ENCODE measurements at places on chromosomes 7 and 10.

- DNase-seq: no peak
These were observed 86.6 kb downstream of the AHCYL2 start for GRCh38 chr7:129311429-129311828.

DNA sequence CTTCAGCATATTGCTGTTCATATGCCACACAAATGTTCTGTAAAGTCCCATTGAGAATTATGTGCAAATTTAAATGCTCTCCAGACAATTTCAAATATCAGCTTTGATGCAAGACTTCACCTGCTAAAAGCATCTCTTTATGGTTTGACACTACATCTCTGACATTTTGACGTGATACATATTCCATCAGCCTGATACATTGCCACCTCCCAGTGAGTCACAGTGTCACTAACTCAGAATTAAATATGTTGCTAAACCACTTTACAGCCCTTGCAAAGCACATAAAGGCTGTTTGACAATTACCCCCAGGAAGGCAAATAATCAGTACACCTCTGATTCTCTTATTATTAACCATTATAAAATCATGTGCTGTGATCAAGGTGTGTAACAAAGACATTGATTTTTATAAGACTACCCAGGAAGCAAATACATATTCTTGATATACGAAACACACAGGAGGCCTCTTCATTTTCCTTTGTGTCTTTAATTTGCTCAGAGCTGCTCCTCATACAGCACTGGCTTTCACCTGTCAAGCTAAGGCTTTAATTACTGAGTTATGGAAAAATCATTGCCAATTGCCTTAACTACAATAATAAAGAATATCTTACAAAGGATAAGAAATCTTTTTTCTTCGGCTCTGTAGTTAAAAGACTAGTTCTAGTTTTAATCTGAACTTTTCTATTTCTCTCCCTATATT is 547.5 kb upstream of the C7orf33 start:
- DNase-seq: no peak

DNA sequence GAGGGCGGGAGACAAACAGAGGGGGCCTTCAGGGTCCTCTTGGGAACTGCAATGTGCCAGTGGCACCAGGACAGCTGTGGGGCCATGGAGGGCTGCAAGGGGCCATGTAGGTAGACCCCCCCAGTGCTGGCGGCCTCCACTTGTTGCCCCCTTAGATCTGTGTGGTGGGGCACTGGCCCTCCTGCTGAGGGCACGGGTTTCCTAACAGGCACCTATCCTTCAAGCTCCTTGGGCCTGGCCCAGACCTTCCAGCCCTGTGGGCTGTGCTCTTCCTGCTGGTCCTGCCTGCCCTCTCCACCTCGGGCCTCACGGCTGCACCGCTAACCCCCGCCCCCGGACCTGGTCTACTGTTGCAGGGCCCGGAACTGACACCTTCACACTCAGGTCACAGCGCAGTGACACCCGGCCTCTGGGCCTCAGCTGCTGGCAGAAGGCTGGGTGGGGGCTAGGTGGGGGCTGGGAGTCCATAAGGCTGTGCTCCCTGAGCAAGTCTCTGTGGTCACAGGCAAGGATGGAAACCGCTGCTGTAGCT is 12.6 kb downstream of the RASGEF1A start:
- DNase-seq: no peak

DNA sequence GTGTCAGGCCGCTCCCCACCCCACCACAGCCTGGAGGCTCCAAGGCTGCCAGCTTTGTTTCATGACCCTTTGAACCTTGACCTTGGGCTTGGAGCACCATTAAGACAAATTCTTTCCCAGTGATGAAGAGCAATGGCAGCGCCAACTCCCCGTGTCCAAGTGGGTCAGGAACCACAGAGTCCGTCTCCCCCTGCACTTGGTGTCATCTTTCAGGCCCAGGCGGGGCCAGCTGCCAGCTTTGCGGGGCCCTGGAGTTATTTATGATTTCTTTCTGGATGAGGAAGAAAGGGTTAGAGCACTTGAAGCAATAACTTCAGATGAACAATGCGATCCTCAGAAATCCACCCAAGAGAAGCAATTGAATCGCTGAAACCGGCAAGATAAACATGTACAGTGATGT is 110.8 kb downstream of the MYL10 start:
- DNase-seq: peak; percentile 50

- DNase-seq: no peak
These were observed 8.1 kb downstream of the VTI1A start for GRCh38 chr10:112454910-112455779.

- no peak for DNase-seq
These were observed 228.4 kb downstream of the DNAJB6 start for GRCh38 chr7:157565201-157565626.

DNA sequence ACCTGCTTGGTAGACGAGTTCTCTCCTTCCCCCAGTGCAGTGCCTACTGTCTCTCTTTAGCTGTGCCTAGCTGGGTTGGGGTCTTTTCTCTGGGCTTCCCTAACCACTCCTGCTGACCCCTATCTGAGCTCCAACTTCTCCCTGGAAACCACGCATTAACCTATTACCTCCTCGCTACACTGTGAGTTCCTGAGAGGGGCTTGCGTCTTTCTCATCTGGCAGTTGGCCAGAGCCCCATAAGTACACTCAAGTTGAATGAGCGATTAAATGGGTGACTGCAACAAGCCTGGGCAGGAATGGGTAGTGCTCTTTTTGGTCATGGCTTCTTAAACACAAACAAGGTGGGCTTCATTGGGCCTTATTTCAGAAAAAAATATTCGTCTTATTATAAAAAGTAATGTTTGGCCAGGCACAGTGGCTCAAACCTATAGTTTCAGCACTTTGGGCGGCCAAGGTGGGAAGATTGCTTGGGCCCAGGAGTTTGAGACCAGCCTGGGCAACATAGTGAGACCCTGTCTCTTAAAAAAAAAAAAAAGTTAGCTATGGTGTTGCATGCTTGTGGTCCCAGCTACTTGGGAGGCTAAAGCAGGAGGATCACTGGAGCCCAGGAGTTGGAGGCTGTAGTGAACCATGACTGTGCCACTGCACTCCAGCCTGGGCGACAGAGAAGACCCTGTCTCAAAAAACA is 41.4 kb downstream of the SYPL1 start:
- no peak for DNase-seq
